Ecto neural progenitor cell (in vitro differentiated cells): ENCODE measurements at places on chromosomes 12 and 14.

DNA sequence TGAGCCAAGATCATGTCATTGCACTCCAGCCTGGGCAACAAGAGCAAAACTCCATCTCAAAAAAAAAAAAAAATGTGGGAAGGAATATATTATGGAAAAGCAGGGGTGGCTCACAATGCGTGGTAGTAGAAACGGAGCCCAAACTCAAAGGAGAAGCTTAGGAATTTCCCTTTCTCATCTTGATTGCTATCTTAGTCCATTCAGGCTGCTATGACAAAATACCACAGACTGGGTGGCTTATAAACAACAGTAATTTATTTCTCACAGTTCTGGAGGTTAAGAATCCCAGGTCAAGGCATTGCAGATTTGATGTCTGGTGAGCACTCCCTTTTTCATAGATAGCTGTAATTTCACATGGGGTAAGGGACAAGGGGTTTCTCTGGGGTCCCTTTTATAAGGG, 153.8 kb upstream of the KRR1 start:
- DNase-seq: no peak

- no peak for DNase-seq
Measured at GRCh38 chr12:3473844-3474243, 17.2 kb upstream of the PRMT8 start.

- DNase-seq: no peak
Measured at GRCh38 chr14:96978525-96979272, 181.5 kb downstream of the VRK1 start.

DNA sequence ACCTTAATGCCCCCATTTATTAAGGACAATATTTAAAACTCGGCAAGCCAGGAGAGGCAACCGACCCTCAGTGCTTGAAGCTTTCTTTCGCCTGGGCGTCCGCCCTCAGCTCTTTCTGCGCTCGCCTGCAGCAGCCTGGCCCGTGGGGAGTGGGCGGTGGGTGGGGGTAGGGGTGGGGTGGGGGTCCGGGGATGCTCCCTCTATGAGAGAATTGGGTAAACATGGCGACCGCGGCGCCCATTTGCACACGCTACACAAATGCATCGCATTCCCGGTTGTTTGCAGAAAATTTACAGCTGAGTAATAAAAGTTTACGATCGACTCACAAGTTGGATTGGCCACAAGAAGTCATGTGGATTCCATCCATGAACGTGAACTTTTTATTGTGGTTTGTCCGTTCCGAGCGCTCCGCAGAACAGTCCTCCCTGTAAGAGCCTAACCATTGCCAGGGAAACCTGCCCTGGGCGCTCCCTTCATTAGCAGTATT, 7.7 kb downstream of the HOXC8 start:
- no peak for DNase-seq

- DNase-seq: no peak
Measured at GRCh38 chr12:30911207-30911606, 15.3 kb upstream of the TSPAN11 start.

DNA sequence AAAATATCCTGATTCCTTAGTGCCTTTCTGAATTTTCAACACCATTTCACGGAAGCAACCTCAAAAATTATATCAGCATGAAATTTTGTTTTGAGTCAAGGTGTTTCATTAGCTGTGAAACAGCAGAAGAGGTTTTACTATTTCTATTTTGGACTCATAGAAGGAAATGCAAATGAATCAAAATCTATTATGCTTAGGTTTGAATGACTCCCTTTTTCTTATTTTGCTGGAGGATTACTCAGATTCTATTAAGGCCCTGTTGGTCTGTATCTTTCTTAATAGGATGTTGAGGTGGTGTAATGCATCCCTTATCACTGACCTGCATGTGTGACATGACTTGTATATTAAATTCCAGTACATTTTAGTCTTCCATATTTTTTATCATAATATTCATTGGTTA, 165.8 kb downstream of the TMTC2 start:
- DNase-seq: no peak

DNA sequence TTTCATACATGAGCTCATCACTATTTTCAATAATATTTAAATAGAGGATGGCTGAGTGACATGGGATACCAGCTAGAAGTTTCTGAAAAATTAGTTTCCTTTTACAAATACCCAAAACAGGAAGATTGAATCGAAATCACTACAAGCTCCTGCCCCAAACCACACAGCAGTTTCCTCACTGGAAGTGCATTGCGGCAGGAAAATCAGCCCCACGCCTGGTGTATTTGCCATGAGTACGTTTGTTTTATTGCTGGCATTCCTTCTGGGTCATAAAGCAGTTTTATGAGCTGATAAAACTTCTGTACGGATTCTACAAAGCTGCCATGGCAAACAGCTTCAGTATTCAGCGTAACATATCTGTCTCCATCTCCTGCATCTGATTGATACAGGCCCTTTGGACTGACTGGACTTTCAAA, 23.7 kb downstream of the CDC42BPB start:
- DNase-seq: no peak

DNA sequence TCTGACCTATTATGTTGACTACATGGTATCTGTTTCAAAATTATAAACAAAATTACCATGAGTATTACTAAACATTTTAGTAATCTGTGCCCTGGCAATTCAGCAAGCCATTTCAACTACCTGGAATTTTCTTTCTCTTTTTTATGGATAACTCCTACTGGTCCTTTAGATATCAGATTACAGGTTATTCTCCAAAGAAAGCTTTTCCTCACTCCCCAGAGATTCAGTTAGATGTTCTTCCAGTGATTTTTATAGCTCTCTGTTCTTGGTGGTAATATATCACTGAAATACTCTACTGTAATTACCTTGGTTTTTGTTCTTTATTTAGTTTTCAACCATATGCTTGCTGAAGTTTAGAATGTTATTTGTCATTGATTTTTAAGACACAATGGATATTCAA, 930.2 kb upstream of the FOXG1 start:
- no peak for DNase-seq

GRCh38 chr12:17286874-17287273, 680.9 kb upstream of the LMO3 start:
- no peak for DNase-seq

GRCh38 chr14:61466905-61467280, 145.5 kb downstream of the PRKCH start:
- DNase-seq: no peak

GRCh38 chr12:52658196-52658595, 6.2 kb upstream of the KRT2 start:
- DNase-seq: no peak

DNA sequence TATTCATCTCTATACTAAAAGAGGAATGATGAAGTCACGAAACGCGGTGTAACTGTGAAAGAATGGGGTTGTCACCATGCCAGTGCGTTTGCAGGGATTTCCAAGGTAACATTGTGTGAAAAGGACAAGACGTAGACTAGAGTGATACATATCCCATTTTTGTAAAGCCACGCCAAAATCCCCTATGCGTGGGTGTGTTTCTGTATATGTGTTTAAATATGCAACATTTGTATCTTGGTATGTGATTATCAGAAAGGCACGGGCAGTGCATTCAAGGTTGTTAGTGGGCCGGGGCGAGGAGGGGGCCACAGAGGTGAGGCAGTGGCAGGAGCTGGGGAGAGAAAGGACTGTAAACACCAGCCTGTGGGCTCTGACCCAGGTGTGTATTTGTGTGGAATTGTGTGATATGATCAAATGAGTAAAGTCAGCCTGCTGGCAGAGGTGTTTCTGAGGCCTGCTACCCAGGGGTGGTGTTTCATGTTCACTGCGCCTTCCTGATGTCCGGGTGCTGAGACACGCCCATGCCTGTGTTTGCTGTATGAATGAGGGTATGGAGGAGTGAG, 137.8 kb downstream of the ADGRD1 start:
- DNase-seq: no peak

DNA sequence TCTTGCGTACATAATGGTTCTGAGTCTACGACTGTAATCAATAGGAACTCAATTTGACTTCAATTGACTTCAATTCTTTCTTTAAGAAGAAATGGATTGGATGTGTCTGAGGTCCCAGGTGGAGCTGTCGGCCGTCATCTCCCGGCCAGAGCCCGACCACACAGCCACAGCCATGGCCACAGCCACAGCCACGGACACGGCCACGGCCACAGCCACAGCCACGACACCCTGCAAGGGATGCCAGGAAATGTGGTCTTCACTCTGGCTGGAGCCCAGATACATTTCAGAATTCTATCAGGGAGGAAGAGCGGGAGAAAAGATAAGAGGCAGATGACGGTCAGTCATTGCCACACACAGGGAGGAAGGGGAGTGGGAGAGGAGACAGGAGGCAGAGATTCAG, 58.9 kb downstream of the GALNT9 start:
- DNase-seq: no peak

- no peak for DNase-seq
Measured at GRCh38 chr12:6708960-6709394, 8.4 kb upstream of the PIANP start.

- no peak for DNase-seq
Measured at GRCh38 chr14:54593860-54594259, 26.9 kb downstream of the SAMD4A start.

- DNase-seq: no peak
Measured at GRCh38 chr12:106981788-106982187, 5.2 kb downstream of the MTERF2 start.

GRCh38 chr14:69268763-69269162, 8.8 kb downstream of the GALNT16 start:
- no peak for DNase-seq
